ENCODE measurements at places on chromosomes 6 and 20. TPM values are rescaled to one million over a fixed set of nuclear protein-coding genes. Genes with fewer than 3 reads are reported as not detected.

DNA sequence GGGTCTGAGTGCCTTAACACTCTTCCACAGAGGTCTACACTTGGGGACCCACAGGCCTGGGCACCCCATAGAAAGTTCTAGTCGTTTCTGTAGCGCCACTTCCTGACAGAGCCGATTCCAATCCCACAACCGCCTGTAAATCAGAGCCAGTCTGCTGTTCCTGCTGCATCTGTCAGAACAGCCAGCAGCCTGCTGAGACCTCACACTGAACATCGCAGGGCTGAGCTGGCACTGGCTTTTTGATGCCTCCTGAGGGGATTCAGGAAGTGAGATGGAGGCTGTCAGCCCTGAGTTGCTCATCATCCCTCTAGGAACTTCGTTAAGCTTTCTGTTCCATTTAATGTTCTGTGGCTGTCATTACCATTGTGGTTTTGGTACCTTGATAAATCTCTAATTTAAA is 48.9 kb downstream of the DCBLD1 start:
- DNase-seq = no peak

FAM209B gene
- 0.55 TPM for polyA plus RNA-seq

ABCC10 gene
- 28.9 TPM for polyA plus RNA-seq

GRCh38 chr6:148758492-148758891 is 11.7 kb downstream of the UST start:
- no peak for DNase-seq

RIPOR3 gene
- 8.0 TPM for polyA plus RNA-seq

GRCh38 chr20:44091026-44091425 is 96.0 kb downstream of the JPH2 start:
- DNase-seq = no peak

- no peak for DNase-seq
Observed at GRCh38 chr20:58892932-58893224, 40.4 kb downstream of the GNAS start.

DNA sequence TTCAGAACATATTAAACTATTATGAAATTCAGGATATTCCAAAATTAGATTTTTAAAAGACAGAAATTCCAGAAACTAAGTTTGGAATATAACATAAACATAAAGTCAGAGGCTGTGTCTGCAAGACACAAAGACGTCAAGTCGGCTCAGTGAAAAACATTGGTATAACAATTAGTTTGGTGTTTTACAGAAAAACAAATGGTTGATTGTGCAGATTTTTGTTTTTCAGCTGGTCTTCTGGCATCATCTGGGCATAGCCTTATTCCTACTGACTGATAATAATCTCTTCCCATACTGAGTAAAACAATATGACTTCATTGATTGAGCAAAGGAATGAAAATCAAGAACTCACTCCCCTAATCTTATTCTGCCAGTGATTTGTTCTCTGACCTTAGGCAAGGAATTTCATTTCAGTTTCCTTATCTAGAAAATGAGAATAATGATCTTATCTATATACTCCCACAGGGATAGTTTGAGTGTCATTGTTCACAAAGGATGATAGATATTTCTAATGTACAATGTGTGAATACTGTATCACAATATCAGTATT is 84.3 kb downstream of the FRK start:
- no peak for DNase-seq

GRCh38 chr6:82968708-82969107 is 96.9 kb downstream of the UBE3D start:
- no peak for DNase-seq

DNA sequence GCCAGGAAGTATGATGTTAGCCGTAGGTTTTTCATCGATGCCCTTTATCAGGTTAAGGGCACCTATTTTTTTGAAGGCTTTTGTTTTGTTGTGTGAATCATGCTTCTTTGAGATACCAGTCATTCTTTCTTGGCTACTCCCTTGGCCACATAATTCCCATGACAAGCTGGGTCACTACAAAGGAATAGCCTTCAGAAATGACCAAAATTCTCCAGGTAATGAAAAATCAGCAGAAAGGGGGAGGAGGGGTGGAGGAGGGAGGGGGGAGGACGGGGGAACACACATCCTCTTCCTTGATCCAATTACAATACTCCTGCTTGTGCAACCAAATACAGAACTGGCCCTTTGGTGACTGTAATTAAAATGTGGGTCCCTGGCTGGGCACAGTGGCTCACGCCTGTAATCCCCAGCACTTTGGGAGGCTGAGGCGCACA is 21.7 kb upstream of the TGM2 start:
- DNase-seq = no peak

DNA sequence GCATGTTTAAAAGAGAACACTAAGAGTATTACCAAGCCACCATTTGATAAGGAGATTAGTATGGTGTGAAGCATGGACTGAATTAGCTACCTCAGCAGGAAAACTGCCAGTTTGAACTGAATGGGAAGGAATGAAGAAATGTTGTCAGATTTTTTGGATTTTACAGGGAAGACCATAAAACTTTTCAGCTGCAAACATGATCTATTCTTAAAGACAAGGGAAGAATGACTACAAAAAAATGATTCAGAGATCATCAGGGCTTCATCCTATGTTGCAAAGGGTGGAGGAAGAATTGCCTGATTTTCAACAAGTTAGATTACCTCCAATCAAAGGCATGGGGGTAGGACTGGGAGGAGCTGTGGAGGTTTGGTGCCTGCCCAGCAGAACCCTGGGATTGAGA is 49.3 kb upstream of the MTRF1L start:
- no peak for DNase-seq

ZC2HC1B gene
- not detected for polyA plus RNA-seq

DNA sequence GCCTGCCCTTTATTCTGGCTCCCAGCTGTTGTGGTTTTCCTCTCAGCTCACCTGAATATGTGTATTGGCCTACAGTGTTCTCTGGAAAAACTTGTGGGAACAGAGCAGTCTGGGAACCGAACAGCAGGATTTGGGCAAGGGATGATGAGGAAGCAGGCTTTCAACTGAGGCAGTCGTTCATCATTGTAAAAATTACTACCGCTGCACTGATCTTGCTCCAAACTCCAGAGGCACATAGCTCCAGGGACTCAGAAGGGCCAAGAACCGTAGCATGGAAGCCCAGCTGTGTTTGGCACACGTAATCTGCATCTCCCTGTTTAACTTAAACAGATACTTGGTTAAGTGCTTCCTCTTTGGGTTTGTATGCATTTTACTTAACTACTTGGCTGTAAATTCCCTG is 48.3 kb upstream of the EEF1A1 start:
- no peak for DNase-seq

NR2E1 gene
- not detected for polyA plus RNA-seq

GRCh38 chr6:136593748-136594490 is 43.7 kb upstream of the MAP7 start:
- no peak for DNase-seq

DNA sequence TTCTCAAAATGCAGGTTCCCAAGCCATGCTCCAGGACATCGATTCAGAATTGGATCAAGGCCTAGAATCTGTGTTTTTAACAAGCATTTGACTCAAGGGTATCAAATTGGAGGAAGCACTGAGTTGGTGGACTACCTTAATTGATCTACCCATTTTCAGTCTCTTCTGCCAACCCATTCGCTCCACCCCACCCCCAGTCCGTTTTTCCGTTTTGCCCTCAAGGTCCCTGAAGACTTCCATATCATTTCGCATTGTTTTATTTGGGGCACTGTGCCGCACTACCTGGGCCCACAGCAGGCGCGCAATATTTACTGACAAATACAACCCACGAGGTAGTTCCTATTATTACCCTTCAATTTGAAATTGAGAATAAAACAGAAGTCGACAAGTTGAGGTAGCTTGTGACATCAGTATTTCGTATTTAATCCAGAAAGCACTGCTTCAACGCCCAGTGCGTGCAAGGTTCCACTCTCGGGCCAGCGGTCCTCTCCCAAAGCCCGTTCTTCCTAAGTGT is 557 bp upstream of the DHX35 start:
- DNase-seq = no peak

DNA sequence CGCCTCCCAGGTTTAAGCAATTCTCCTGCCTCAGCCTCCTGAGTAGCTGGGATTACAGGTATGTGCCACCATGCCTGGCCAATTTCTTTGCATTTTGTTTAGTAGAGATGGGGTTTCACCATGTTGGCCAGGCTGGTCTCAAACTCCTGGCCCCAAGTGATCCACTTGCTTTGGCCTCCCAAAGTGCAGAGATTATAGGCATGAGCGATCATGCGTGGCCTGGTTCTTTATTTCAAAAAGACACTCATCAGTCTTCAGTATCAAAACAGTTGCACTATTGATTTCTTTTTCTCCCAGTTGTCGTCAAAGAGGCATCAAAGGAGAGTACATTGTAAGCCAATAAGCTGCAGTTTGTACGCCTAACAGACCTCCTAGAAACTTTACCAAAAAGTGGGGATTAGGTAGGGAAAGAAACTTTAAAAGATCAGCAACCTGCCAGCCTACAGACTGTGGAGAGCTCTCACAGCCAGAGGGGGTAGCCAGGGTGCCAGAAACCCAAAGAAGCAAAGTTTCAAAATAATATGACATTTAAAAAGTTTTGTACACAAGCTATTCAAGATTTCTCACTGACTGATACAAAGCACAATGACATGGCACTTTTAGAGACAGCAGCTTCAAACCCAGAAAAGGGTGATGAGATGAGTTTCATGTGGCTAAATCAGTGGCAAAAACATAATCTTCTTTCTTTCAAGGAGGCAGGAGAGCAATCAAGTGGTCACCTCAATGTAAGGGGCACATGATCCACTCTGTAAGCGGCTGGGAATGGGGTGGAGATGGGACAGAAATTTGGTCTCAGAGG is 83.0 kb upstream of the RALY start:
- DNase-seq = no peak

HUS1B gene
- polyA plus RNA-seq = not detected

- no peak for DNase-seq
Observed at GRCh38 chr6:72703093-72703492, 81.2 kb downstream of the KCNQ5 start.

BFSP1 gene
- 3.6 TPM for polyA plus RNA-seq

FITM2 gene
- 9.6 TPM for polyA plus RNA-seq

GRCh38 chr20:17859002-17859615 is 109.5 kb downstream of the SNX5 start:
- DNase-seq = no peak

GRCh38 chr6:114342826-114343781 is at the start of gene HS3ST5:
Gene HS3ST5, minus strand, starts transcription at chr6:114343023. Its CDS starts 280,178 bp downstream, at chr6:114062845.
- no peak for DNase-seq

- no peak for DNase-seq
Observed at GRCh38 chr20:38395165-38395564, 40.0 kb downstream of the SNHG17 start.

DNA sequence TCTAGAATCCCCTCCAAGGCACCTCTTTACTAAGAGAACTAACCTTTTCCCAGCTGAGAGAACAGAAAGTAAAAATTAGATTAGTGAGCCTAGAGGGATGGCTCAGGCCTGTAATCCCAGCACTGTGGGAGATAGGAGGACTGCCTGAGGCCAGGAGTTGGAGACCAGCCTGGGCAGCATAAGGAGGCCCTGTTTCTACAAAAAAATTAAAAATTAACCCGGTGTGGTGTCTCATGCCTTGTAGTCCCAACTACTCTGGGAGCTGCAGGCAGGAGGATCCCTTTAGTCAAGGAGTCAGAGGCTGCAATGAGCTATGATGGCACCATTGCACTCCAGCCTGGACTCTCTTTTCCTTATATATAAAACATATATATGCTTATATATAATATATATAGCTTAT is 5.5 kb upstream of the OOEP start:
- DNase-seq = no peak

OLIG3 gene
- polyA plus RNA-seq = not detected

ZSCAN23 gene
- 16.5 TPM for polyA plus RNA-seq

DNA sequence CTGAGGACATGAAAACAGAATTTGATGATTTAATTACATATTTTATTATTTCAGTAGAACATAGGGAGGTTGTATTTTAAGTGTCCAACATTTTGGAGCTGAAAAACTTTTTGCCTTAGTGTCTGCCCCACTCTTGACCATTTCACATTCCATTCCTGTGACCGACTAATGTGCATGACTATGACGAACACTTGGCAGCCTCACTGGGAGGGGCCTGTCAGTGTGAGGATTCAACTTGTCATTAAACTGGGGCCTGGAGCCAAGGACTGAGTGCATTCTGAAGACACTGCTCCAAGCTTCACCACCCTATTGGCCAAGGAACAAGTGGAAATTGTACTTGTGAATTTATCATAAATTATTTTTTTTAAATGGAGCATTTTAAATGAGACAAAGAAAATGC is 661.3 kb downstream of the BCKDHB start:
- no peak for DNase-seq

PCIF1 gene
- polyA plus RNA-seq = 44.9 TPM

LINC00237 gene
- polyA plus RNA-seq = not detected

GRCh38 chr20:57908704-57909630 is 199.2 kb upstream of the PMEPA1 start:
- peak; percentile 57 for DNase-seq

RNF39 gene
- polyA plus RNA-seq = 2.0 TPM

GRCh38 chr6:165439928-165440554 is 130.6 kb upstream of the C6orf118 start:
- DNase-seq = peak; percentile 59

DNA sequence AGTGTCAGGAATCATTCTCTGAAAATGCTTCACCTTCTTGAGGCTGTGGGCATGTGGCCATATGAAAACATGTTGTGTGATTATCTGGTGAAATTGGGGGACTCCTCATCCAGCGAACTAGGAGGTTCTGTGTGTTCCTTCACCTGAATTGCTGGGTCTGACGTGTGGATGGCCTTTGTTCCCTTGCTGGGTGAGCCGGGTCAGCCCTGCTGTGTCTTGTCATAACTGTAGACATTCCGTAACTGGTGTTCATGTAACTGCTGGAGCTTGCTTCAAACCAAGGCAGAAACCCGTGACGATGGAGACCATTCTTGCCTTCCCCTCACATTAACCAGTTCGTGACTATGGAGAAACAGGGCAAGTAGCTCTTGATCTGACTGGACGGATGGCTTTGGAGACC is 123.5 kb downstream of the GMPR start:
- DNase-seq = no peak

- peak; percentile 34 for DNase-seq
Observed at GRCh38 chr6:132298344-132298949, 102.8 kb downstream of the MOXD1 start.

DNA sequence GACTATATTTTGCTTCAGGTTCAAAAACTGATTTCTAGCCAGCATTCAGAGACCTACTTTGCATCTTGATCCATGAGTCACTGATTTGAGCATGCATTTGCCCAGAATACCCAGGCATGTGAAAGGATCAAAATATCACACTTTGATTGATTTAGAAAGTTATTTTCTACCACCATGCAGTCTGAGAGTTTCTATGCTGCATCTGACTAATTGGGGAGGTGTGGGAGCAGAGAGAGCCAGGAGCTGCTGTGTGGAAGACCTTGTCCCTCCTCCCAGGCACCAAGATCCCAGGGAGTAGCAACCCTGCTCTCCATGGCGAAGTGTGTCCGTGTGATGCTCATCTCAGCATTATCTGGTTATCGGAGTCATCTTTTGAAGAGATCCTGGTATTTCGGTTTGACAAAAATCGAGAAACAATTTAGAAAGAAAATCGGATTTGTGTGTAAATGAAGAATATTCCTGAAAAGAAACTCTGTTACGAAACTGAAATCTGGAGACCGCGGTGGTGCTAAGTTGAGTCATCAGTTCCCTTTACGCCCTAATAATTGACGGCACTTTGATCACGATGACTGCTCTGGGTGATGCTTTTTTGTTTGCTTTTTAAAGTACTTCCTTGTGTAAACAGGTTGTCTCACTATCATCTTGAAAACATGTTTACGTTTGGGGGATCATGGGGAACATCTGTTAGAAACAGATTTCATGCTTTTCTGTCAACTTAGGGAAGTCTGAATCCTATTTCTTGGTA is 193.4 kb downstream of the BACH2 start:
- DNase-seq = no peak

MAFB gene
- polyA plus RNA-seq = 97.5 TPM
